Immature natural killer cell (primary cell): ENCODE measurements at places on chromosomes 2 and 18.

DNA sequence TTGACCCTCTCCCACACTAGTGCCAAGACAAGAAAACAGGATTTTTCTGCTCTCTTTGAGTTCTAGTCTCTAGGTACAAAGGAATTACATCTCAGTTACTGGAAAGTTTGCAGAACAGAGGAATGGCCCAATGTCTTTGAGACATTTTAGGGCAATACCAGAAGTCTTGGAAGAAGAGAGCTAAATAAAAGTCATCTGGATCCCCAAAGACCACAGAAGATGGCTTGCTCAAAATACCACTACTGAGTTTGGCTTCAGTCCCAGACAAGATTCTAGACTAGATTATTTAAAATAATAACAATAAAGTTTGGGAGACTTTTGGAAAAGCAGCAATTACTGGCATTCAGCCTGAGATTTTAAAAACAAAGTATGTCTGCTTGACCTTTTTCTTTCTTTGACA lies 61.9 kb upstream of the HK2 start:
- no peaks in the 10 kb centered on the region for H3K36me3 ChIP-seq
- H3K27me3 ChIP-seq, result no peaks in the 10 kb centered on the region
- peaks cover 3% of the 10 kb centered on the region for H3K4me1 ChIP-seq

GRCh38 chr18:12656938-12657683 lies 796 bp downstream of the SPIRE1 start:
- peak; percentile 35 for DNase-seq
- no peaks in the 10 kb centered on the region for H3K36me3 ChIP-seq
- peak overlapping the region; percentile 89 for H3K27ac ChIP-seq
- peaks cover 7% of the 10 kb centered on the region for H3K27me3 ChIP-seq
- peaks cover 14% of the 10 kb centered on the region for H3K4me1 ChIP-seq
- H3K4me3 ChIP-seq, result peak overlapping the region; percentile 77

GRCh38 chr2:151808258-151809072 lies 19.8 kb downstream of the ARL5A start:
- no peaks in the 10 kb centered on the region for H3K27me3 ChIP-seq
- peak; percentile 20 for DNase-seq
- H3K4me3 ChIP-seq, result no peak overlapping the region
- peaks cover 5% of the 10 kb centered on the region for H3K4me1 ChIP-seq

DNA sequence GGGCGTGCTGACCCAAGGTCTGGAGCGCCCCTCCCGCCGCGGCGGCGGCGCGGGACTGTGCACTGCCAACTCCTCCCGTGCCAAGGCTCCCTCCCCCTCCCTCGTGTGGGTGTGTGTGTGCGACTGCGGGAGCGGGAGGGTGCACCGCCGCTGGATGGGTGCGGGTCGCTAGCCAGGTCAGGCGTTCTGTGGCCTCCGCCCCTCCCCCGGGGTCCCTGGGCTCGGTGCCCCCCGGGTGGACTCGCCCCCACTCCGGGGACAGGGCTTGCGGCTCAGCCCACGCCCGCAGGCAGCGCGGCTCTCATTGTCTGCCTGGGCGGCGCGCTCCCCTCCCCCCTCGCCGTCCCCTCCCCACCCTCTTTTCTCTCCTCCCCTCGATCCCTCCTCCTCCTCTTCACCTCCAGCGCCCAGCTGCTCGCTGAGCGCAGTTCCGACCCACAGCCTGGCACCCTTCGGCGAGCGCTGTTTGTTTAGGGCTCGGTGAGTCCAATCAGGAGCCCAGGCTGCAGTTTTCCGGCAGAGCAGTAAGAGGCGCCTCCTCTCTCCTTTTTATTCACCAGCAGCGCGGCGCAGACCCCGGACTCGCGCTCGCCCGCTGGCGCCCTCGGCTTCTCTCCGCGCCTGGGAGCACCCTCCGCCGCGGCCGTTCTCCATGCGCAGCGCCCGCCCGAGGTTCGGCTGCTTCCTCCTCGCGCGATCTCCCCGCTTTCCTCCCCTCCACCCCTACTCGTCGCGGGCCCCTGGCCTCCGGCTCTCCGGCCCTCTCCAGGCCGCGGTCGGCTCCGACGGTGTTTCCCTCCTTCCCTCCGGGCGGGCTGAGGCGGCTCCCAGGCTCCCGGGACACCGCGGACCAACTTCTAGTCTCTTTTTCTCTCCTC lies at the start of gene GATA6:
Gene GATA6 (plus strand): TSS at position 579 of the 878 bp plus-strand sequence. CDS start 1,556 bp downstream, outside the sequence.
- peak within 1 kb of the TSS; percentile 92 for H3K4me3 ChIP-seq
- no peak within 1 kb of the TSS for H3K27ac ChIP-seq
- no peaks in the 10 kb centered on the region for H3K36me3 ChIP-seq
- DNase-seq, result peak; percentile 58
- peaks cover 45% of the 10 kb centered on the region for H3K27me3 ChIP-seq
- H3K4me1 ChIP-seq, result peaks cover 31% of the 10 kb centered on the region

DNA sequence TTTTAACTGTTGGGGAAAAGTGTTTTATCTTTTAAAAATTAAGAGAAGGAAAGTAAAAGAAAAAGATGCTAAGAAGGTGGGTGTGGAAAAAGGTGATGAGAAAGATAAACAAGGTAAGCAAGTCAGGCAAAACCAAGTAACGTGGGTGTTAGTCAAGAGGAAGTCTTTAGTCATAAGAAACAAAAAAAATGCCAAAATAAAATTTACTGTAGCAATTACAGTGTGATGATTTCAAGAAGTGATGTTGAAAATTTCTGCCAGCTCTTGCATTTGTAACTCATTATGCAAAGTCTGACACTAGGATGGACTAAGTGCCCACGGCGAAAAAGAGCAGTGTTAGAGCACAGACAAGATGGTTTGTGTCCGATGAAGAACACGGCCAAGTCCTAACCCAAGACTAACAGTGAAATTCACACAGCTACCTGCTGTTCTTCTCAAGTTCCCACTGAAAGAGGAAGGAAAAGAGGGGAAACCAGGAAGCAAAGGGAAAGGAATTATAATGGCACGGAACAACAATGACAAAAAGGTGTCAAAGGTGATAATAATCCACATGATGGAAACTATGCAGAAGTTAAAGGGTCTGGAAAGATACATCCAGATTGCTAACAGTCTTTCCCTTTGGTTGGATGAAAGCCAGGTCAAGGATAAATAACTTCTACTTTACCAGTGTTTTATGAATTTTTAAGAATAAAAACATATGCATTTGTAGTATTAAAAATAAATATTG lies 34.1 kb downstream of the NOL10 start:
- peaks cover 57% of the 10 kb centered on the region for H3K36me3 ChIP-seq
- H3K27me3 ChIP-seq, result no peaks in the 10 kb centered on the region
- DNase-seq, result no peak

GRCh38 chr2:169729274-169729605 lies 4.4 kb upstream of the KLHL23 start:
- no peak overlapping the region for H3K4me3 ChIP-seq
- H3K4me1 ChIP-seq, result peaks cover 12% of the 10 kb centered on the region
- H3K36me3 ChIP-seq, result no peaks in the 10 kb centered on the region
- no peak for DNase-seq

GRCh38 chr2:147408357-147408756 lies 436.5 kb upstream of the ACVR2A start:
- DNase-seq, result no peak
- peaks cover 2% of the 10 kb centered on the region for H3K27me3 ChIP-seq
- H3K4me1 ChIP-seq, result peaks cover 22% of the 10 kb centered on the region
- no peaks in the 10 kb centered on the region for H3K36me3 ChIP-seq

GRCh38 chr2:154978244-154978643 lies 279.7 kb downstream of the KCNJ3 start:
- no peak overlapping the region for H3K4me3 ChIP-seq
- no peaks in the 10 kb centered on the region for H3K36me3 ChIP-seq

DNA sequence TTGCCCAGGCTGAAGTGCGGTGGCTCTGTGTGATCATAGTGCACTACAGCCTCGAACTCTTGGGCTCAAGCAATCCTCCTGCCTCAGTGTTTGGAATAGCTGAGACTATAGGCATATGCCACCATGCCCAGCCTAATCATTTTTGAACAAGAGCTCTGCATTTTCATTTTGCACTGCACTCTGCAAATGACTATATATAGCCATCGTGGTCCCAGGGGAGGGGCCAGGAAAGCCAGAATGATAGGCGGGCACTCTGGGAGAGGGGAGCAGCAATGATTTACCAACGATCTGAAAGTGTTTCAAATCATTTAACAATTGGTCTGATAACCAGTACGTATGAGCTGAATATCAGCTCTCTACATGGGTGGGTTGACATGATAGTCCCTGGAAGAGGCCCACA lies 22.3 kb upstream of the ST3GAL5 start:
- no peaks in the 10 kb centered on the region for H3K4me1 ChIP-seq
- peaks cover 2% of the 10 kb centered on the region for H3K27me3 ChIP-seq
- no peak overlapping the region for H3K27ac ChIP-seq
- H3K4me3 ChIP-seq, result no peak overlapping the region

GRCh38 chr2:105391058-105391627 lies 7.7 kb downstream of the FHL2 start:
- no peak for DNase-seq
- no peak overlapping the region for H3K4me3 ChIP-seq
- H3K27ac ChIP-seq, result no peak overlapping the region
- H3K36me3 ChIP-seq, result no peaks in the 10 kb centered on the region
- H3K27me3 ChIP-seq, result peaks cover 4% of the 10 kb centered on the region
- H3K4me1 ChIP-seq, result no peaks in the 10 kb centered on the region

- no peak for DNase-seq
- no peaks in the 10 kb centered on the region for H3K27me3 ChIP-seq
- no peaks in the 10 kb centered on the region for H3K36me3 ChIP-seq
- no peak overlapping the region for H3K4me3 ChIP-seq
- no peak overlapping the region for H3K27ac ChIP-seq
Measured at GRCh38 chr2:152028182-152028862, 70.5 kb downstream of the CACNB4 start.

DNA sequence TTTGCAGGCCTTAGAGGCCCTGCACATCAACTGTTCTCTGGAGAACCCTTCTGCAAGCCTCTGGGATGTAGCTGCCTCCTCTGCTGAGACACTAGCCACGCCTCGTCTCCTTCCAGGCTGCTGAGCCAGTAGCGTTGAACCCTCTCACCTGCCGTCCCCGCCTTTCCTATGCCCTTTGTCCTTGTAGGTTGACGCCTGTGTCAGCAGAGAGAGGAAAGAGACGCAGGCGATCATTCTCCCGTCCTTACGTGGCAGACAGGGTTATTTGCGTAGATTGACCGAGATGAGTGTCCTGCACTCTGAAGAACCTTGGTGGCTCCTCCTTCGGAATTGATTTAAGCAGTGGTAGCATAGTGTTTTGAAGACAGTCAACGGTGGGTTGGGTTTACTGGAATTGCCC lies 27.8 kb downstream of the ID2 start:
- no peak for DNase-seq
- no peak overlapping the region for H3K4me3 ChIP-seq
- no peaks in the 10 kb centered on the region for H3K4me1 ChIP-seq
- H3K36me3 ChIP-seq, result no peaks in the 10 kb centered on the region
- no peak overlapping the region for H3K27ac ChIP-seq
- peaks cover 5% of the 10 kb centered on the region for H3K27me3 ChIP-seq

GRCh38 chr2:127310980-127311379 lies 17.0 kb upstream of the ERCC3 start:
- H3K4me3 ChIP-seq, result no peak overlapping the region
- no peaks in the 10 kb centered on the region for H3K4me1 ChIP-seq
- H3K27ac ChIP-seq, result no peak overlapping the region
- peaks cover 56% of the 10 kb centered on the region for H3K36me3 ChIP-seq

- peaks cover 12% of the 10 kb centered on the region for H3K27me3 ChIP-seq
- H3K27ac ChIP-seq, result no peak overlapping the region
- H3K36me3 ChIP-seq, result peaks cover 6% of the 10 kb centered on the region
- H3K4me3 ChIP-seq, result no peak overlapping the region
- H3K4me1 ChIP-seq, result peaks cover 74% of the 10 kb centered on the region
Measured at GRCh38 chr2:46435353-46435752, 44.0 kb upstream of the TMEM247 start.

DNA sequence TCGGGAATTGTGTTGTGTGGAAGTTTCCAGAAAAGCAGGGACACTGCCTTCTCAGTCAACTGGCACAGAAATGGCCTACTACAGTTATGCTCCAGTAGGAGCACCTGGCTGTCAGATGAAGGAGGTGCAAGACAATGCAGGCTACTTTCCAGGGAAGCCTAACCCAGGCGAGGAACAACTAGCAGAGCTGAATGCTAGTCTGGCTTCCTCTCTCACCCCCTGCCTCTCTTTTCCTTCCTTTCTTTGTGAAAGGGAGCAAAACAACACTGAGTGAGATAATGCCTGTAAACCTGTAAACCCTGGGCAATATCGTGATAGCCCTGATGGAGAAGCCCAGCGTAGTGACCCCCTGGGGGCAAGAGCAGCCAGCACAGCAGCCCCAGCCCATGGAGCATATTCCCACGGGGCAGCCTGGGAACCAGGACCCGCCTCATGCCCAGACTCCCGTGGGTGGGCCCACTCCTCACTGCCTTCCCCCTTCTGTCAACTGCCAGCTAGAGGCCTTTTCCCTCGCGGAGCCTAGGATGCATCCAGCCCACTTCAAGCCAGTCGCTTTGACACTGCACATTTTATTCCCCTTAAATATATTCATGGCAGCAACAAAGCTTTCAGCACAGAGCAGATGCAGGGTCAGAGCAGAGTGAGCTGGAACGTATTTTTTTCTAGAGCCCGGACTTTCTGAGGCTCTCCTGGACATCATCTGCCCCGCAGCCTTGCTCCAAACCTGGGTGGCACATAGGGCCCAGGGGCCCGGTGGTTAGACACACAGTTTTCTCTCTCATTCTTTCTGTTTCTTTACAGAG lies 77.0 kb downstream of the PDCL3 start:
- no peak overlapping the region for H3K4me3 ChIP-seq
- peaks cover 14% of the 10 kb centered on the region for H3K4me1 ChIP-seq
- no peak for DNase-seq
- peaks cover 2% of the 10 kb centered on the region for H3K27me3 ChIP-seq

DNA sequence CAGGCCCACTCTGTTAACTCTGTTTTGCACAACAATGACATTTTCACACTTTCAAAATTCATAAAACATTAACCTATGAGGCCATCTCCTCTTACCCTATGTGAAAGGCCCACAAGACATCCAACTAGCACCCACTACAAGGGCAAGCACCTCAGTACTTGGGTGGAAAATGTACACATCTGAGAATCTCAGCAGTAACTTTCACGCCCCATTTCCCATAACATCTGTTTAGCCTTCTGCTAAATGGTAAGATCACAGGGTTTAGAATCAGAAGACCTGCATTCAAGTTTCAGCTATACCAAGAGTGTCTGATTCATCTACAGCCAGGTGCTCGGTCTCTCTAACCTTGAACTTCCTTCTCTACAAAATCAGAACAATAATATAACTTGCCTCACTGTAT lies 89.2 kb downstream of the SP100 start:
- no peaks in the 10 kb centered on the region for H3K27me3 ChIP-seq
- H3K27ac ChIP-seq, result no peak overlapping the region
- peaks cover 57% of the 10 kb centered on the region for H3K36me3 ChIP-seq
- H3K4me3 ChIP-seq, result no peak overlapping the region
- no peaks in the 10 kb centered on the region for H3K4me1 ChIP-seq

- H3K4me3 ChIP-seq, result no peak overlapping the region
- H3K27ac ChIP-seq, result no peak overlapping the region
- H3K27me3 ChIP-seq, result peaks cover 2% of the 10 kb centered on the region
- DNase-seq, result no peak
- peaks cover 9% of the 10 kb centered on the region for H3K4me1 ChIP-seq
Measured at GRCh38 chr2:8501061-8501720, 180.7 kb upstream of the ID2 start.

DNA sequence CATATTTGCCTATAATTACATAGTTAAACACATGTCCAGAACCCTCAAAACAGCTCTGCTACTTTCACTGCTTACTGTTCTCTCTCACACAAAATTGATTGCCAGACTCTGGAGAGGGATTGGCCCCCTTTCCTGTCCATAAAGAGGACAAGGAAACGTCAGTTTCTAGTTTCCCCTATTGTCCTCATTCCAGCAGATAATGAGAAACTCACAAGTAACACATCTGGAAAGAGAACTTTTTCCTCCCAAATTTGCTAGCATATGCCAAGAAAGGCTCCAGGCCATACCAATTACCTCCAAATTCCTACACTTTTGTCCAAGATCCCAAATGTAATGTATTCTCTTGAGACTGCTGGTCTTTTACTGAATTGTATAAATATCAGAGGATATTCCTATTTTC lies 200.5 kb downstream of the EXOC6B start:
- H3K27ac ChIP-seq, result no peak overlapping the region
- no peaks in the 10 kb centered on the region for H3K27me3 ChIP-seq
- DNase-seq, result no peak
- H3K4me1 ChIP-seq, result no peaks in the 10 kb centered on the region
- no peak overlapping the region for H3K4me3 ChIP-seq
